ENCODE measurements at places on chromosomes 4 and X.

DNA sequence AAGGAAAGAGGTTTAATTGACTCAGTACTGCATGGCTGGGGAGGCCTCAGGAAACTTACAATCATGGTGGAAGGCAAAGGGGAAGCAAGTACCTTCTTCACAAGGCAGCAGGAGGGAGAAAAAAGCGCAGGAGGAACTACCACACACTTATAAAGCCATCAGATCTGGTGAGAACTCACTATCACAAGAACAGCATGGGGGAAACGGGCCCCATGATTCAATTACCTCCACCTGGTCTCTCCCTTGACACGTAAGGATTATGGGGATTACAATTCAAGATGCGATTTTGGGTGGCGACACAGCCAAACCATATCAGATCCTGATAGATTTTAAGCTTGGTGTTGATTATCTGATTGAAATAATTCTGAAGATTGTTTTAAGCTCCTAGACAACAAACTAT is 218.7 kb downstream of the CBR4 start:
- DNase-seq = no peak

DNA sequence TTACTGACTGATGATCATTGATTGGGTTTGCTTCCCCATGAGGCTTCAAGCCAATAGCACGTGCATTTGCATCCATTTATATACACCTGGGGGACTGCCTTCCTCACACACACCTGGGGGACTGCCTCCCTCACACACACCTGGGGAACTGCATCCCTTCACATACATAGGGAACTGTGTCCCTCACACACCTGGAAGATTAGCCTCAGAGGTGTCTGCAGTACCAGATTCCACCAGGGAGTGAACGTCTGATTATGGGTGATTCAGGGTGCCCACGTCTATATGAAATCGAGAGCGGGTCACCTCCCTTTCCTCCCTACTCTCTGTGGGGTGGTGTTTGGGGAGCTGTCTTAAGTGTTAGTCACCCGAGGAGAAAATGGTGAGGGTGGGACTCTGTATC is 16.9 kb downstream of the CD99 start:
- DNase-seq = no peak

DNA sequence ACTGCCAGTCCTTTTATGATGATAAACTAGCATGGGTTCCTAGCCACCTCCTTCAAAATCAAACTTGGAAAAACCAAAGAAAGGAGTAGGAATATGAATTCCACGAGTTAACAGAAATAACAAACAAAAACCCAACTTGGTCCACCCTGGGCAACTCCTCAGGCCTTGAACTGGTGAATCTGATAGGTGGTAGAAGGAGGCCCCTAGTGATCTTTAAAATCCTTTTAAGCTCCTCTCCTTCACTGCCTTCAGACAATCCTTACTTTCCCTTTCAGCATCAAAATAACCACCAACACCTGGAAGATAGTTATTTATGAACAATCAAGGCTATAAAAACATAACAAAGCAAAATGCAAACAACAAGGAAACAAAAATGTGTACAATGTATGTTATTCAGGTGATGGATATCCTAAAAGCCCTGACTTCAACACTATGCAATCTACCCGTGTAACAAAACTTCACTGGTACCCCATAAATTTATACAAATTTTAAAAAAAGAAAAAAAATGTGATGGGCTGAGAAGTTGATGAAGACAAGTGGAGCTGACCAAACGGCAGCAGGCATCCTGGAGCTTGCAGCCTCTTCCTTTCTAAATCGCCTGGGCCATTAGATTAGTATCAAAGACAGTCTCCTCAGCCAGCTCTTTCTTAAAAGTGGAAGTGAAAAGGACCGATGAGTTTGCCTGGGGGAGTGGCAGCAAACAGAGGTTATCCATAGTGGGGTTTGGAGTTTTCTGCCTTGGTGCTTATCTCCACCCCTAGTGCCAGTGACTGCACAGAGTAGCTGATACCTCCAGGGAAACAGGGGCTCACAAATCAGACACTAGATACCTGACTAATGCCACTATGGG is 179.6 kb downstream of the TMA16 start:
- no peak for DNase-seq

- DNase-seq = peak; percentile 68
Measured at GRCh38 chrX:134543288-134543687, 83.3 kb downstream of the HPRT1 start.

DNA sequence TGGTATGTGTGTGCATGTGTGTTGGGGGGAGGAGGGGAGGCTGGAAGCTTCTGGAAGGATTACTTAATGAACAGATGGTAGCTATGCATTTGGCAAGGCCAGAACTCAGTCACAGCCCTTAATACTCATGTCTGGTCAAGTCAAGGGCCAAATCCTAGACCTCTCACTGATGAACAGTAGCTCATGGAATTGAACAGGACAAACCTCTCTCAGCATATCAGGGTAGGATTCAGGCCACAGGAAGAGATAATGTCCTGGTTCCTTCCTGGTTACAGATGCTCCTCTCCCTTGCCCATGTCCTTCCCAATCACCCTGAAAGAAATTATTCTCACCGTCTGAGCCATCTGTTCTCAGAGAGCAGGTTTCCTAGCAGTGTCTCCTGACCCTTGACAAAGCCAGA is 165.7 kb downstream of the SOWAHB start:
- no peak for DNase-seq

- no peak for DNase-seq
Measured at GRCh38 chr4:5266991-5267390, 215.7 kb downstream of the STK32B start.

Data from fibroblast of skin of left biceps (primary cell).